ENCODE measurements at places on chromosomes 11 and 22. TPM values are rescaled to one million over a fixed set of nuclear protein-coding genes. Genes with fewer than 3 reads are reported as not detected.

GRCh38 chr22:26291940-26292666 is 122.8 kb downstream of the SEZ6L start:
- peaks cover 37% of the 10 kb centered on the region for H3K27me3 ChIP-seq
- H3K4me1 ChIP-seq: no peaks in the 10 kb centered on the region
- no peaks in the 10 kb centered on the region for H3K36me3 ChIP-seq
- no peak overlapping the region for H3K27ac ChIP-seq

DNA sequence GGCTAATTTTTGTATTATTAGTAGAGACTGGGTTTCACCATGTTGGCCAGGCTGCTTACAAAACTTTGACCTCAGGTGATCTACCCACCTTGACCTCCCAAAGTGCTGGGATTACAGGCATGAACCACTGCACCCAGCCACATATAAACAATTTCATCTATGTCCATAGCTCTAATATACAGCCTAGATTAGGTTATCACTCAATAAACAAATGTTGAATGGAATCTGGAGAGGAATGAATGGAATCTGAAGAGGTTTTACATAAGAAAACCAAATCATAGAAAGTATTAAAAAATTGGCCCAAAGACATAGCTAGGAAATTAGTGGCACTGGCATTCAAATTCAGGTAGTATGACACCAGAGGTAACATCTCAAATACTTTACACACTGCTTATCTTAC is 1401.4 kb upstream of the TENM4 start:
- DNase-seq: no peak
- no peaks in the 10 kb centered on the region for H3K36me3 ChIP-seq
- H3K27me3 ChIP-seq: no peaks in the 10 kb centered on the region
- no peaks in the 10 kb centered on the region for H3K4me1 ChIP-seq
- no peak overlapping the region for H3K27ac ChIP-seq

GRCh38 chr11:117459123-117459978 is 131.7 kb downstream of the CEP164 start:
- no peak for DNase-seq
- no peaks in the 10 kb centered on the region for H3K4me1 ChIP-seq
- H3K36me3 ChIP-seq: peaks cover 5% of the 10 kb centered on the region
- H3K27ac ChIP-seq: no peak overlapping the region

GRCh38 chr11:74024261-74025029 is 15.6 kb upstream of the UCP3 start:
- DNase-seq: no peak
- no peak overlapping the region for H3K27ac ChIP-seq
- no peaks in the 10 kb centered on the region for H3K27me3 ChIP-seq
- peaks cover 9% of the 10 kb centered on the region for H3K36me3 ChIP-seq

PATE2 gene
- 0.70 TPM for total RNA-seq

IFITM1 gene
- total RNA-seq: 2.0 TPM
